ENCODE measurements at places on chromosomes 3 and 15.

DNA sequence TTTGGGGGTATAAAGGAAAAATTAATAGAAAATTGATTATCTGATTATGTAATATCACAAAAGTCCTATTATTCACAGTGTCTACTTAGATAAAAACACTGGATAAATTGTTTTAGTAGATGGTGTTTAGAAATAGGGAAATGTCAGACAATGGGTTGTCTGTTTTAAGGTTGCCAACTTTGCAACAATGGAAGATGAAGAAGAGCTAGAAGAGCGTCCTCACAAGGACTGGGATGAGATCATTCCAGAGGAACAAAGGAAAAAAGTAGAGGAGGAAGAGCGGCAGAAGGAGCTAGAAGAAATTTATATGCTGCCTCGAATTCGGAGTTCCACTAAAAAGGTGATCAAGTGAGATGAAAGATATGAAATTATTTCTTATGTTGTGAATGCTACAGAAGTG lies 84.0 kb downstream of the CHD2 start:
- DNase-seq, result no peak

DNA sequence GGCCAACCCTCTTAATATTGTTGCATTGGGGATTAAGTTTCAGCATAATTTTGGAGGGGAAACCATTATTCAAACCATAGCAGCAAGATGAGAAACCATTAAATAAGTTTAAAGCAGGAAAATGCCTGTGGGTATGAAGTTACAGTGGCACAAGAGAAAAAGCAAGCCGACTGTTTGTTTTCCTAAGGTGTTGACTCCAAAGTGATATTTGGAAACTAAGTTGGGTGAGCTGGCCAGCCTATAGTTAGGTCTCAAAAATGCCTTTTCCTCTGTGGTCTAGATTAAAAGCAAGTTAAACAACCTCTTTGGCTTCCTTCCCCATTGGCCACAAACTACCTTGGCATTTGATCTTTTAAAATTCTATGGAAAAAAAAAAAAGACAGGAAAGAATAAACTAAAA lies 419.8 kb upstream of the AZI2 start:
- no peak for DNase-seq

DNA sequence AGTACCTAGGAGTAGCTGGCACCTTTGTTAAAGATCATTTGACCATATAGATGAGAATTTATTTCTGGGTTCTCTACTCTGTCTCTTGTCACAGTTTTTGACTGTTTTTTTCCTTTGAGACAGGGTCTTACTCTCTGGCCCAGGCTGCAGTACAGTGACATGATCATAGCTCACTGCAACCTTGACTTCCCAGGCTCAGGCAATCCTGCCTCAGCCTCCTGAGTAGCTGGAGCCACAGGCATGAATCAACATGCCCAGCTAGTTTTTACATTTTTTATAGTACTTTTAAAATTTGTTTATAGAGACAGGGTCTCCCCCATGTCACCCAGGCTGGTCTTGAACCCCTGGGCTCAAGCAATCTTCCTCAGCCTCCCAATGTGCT lies 45.0 kb downstream of the BCL2L10 start:
- no peak for DNase-seq

DNA sequence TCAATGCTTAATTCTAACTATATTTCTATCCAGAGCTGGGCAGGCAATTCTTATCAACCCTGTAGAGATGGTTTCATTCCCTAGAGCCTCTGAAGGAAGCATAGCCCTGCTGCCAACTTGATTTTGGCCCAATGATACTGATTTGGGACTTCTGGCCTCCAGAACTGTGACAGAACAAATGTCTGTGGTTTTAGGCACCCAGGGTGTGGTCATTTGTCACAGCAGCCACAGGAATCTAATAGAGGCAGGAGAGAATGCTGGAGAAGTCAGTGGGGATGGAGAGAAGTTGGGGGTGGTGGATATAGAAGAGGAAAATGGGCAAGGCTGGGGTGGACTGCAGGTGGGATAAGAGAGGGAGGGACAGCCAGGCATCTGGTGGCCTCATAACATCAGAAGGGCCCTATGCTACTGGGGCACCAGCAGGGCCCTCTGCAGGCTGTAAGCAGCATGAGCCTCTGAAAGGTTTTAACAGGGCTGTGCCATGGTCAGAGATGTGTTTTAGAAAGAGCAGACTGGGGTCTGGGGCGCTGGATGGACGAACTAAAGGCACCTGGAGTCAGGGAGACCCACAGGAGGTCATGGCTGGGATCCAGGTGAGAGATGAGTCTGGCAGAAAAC lies 19.8 kb downstream of the MRPS11 start:
- no peak for DNase-seq

DNA sequence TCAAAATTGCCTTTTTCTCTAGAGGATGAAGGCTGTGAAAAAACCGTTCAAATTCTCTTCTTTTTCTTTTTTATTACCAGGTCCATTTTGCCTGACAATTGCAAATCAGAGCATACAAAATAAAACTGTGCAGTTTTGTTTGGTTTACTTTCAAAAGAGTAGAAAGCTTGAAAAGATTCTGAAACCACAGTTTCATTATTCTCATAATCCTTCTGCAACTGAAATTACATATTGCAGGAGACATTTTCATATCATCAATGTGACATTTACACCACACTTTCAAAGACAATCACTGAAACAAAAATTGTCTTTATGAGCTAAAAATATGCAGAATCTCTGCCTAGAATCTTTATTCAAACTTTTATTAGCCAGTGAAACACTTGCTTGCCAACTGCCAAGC lies 296.4 kb upstream of the TPRG1 start:
- DNase-seq, result no peak
